EL (cell line): ENCODE measurements at places on chromosomes 7 and 10.

DNA sequence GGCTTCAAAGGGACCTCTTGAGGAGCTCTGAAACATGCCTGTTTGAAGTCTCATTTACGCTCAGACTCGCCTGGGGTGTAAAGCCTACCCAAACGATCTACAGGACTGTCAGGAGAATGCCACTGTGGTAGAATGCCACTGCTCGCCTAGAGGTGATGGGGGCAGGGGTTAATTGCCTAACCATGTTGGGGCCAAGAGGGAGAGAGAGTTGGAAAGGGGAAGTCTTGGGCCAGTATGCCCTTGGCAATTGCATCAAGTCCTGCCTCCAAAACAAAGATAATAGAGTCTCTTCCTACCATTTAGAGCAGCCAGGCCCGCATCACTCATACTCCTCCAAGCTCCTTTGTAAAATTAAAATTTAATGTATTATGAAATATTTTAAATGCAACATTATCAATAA, 25.2 kb downstream of the CDK1 start:
- no peak for DNase-seq

DNA sequence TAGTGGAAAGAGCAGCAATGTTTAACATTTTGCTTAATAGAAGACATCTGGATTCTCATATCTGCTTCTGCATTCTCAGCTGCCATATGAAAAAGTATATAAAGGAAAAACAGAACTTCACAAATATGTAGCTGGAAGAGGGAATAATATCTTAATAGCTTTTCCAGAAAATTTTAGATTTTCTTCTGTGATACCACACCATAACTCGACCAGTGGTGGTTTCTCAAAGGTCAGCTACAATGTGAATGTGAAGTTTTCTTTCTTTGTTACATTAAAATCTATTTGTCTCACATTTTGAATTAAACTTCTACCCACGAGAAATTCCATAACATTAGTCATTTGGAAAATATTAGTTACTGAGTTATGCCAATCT, 339.8 kb downstream of the PARD3 start:
- peak; percentile 3 for DNase-seq

DNA sequence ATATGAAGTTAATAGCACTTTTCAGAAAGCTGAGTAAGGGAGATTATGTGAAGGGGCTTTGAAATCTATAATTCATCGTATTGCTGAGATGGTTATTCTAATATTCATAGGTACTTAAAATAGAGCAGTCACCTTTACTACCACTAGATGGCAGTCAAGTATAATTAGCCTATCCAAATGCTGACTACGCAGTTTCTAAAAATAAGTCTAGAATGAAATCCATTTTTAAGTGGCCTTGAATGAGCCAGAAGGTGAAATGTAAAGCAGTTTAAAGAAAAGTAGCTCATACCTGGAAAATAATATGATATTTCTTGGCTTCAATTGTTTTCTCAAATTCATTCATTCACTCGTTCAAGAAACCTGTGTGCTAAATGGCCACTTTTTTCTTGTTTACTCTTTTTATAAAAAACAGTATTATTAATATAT, 1277.1 kb downstream of the GATA3 start:
- DNase-seq = peak; percentile 42

- DNase-seq = no peak
These were observed 32.6 kb downstream of the GRID1 start for GRCh38 chr10:86333826-86334487.

DNA sequence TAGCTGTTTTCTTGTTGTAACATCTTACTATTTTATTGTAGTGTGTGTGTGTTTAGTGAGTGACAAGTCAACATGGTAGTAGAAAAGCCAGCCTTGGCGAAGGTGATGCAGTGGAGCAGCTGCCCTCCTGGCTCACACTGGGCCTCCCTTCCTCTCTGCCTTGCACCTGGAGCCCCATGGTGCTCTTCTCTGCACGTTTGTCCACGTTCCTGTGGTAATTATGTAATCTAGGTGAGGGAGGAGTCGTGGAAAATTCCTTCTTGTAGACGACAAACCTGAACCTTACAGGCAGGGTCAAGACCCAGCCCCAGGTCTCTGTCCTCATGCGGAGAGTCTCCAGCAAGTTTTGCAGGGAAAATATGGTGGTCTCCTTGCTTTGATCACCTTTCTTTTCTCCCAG, 348.3 kb upstream of the MKI67 start:
- DNase-seq = no peak
